Esophagus squamous epithelium (tissue), 5 donors: ENCODE measurements at places on chromosomes 6 and 20.

- no peak for DNase-seq
Observed at GRCh38 chr6:108945681-108946159, 97.5 kb downstream of the ARMC2 start.

GRCh38 chr20:14232650-14233049 lies 104.8 kb downstream of the FLRT3 start:
- no peak for DNase-seq

GRCh38 chr6:48568856-48569255 lies 457.9 kb upstream of the PTCHD4 start:
- no peak for DNase-seq

- no peak for DNase-seq
Observed at GRCh38 chr20:16206817-16207216, 366.4 kb downstream of the KIF16B start.

DNA sequence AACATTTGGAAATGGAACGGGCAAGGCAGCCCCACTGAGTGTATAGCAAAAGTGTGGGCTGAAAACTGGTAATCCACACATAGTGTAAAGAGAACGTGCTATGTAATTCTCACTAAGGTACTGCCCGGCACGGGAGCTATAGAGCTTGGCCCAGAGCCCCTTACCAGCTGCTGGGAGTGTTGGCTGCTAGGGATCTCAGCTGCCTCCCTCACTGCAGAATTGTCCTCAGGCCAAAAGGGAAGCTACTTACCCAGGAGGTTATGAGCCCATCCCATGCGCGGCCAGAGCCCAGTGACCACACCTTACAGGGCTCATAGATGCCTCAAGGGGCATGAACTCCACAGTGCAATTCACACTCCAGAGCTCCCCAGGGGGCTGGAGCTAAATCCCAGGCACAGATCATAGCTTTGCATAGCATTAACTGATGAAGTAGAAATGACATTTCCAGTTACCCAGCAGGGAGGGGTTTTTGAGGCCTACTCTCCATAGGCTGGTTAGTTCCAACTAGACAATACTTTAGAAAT lies 56.8 kb downstream of the LINC00237 start:
- no peak for DNase-seq

- DNase-seq: no peak
Observed at GRCh38 chr6:156877126-156877863, 100.1 kb downstream of the ARID1B start.

GRCh38 chr20:51412951-51413481 lies 129.5 kb downstream of the NFATC2 start:
- no peak for DNase-seq

DNA sequence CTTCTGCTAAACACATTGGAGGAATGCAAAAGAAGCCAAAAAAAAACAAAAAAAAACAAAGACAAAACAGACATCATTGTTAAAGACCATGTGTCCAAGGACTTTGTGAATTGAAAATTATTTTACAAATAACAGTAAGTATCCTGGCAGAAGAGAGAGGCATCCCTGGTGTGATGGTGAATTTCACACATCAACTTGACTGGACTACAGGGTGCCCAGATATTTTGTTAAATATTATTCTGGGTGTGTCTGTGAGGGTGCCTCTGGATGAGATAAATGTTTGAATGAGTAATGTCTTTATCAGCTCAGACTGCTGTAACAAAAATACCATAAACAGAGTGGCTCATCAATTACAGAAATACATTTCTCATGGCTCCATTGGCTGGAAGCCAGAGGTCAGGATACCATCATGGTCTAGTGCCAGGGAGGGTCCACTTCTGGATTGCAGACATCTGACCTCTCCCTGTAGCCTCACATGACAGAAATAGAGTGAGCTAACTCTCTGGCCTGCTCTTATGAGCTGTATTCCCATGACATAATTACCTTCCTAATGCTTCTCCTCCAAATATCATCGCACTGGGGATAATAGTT lies 12.2 kb upstream of the C6orf118 start:
- no peak for DNase-seq

GRCh38 chr20:57391439-57392301 lies 474 bp downstream of the RBM38 start:
- no peak for DNase-seq

DNA sequence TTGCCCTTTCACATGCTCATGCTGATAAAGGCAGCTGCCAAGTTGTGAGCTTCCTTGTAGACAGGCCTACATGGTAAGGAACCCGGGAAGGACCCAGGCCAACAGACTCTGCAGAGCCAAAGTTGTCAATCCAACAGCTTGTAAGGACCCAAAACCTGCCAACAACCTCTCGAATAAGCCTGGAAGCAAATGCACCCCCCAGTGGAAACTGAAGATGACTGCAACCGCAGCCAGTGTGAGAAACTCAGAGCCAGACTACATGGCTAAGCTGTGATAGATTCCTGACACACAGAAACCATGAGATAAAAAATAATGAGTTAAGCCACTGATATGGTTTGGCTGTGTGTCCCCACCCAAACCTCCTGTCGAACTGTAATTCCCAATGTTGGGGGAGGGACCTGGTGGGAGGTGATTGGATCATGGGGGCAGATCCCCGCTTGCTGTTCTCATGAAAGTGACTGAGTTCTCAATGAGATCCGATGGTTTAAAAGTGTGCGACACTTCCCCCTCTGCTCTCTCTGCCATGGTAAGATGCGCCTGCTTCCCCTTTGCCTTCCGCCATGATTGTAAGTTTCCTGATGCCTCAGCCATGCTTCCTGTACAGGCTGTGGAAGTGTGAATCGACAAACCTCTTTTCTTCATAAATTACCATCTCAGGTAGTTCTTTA lies 18.8 kb upstream of the CLPSL2 start:
- DNase-seq: no peak

- no peak for DNase-seq
Observed at GRCh38 chr20:61436667-61437279, 184.7 kb downstream of the CDH4 start.

GRCh38 chr20:44967207-44967807 lies 995 bp downstream of the STK4 start:
- DNase-seq: no peak

- DNase-seq: no peak
Observed at GRCh38 chr20:3297079-3297378, 58.0 kb upstream of the SLC4A11 start.

GRCh38 chr6:84749181-84749580 lies 15.2 kb downstream of the TBX18 start:
- no peak for DNase-seq

DNA sequence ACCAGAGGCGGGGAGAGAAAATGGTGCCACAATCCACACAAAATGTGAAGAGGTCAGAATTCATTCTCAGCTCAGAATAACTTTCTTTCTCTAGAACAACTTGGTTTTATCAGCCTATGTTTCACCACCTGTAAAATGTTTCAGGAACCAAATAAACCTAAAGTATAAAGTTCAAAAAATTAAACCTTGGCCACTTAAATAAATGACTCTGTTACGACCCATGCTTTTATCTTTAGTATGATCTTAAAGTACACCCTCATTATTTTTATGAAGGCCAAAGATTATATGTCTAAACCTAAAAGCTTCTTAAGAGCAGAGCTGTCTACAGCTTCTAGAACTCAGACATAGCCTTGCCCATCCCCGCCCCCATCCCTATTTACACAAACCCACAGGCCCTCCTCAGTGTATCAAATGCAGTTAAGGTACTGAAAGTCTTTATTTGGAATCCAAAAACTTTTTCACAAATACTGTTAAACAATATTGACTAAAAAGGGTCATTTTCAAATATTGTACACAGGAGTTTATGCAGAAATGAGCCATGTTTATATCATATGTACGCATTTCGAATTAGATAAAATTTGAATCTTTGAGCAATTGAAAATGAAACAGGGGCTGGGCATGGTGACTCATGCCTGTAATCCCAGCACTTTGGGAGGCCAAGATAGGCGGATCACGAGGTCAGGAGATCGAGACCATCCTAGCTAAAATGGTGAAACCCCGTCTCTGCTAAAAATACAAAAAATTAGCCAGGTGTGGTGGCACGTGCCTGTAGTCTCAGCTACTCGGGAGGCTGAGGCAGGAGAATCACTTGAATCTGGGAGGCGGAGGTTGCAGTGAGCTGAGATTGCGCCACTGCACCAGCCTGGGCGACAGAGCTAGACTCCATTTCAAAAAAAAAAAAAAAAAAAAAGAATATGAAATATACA lies 5.7 kb upstream of the NHSL1 start:
- DNase-seq: no peak

DNA sequence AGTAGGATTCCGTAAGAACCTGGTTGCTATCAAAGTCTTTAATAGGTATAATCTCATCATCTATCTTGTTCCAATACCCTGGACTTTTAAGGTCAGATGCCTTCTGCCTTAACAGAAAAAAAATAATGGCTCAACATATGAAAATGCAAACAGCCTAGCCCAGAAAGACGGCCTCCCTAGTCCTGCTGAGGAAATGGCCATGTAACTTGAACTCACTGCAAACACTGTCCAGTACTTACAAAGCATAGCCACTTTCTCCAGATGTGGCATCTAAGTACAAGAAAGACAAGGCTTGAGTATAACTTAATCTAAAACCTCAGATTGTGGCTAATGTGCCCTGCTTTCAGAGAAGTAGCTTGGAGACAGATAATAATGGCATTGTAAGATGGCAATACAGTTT lies 26.5 kb downstream of the FASTKD5 start:
- no peak for DNase-seq

DNA sequence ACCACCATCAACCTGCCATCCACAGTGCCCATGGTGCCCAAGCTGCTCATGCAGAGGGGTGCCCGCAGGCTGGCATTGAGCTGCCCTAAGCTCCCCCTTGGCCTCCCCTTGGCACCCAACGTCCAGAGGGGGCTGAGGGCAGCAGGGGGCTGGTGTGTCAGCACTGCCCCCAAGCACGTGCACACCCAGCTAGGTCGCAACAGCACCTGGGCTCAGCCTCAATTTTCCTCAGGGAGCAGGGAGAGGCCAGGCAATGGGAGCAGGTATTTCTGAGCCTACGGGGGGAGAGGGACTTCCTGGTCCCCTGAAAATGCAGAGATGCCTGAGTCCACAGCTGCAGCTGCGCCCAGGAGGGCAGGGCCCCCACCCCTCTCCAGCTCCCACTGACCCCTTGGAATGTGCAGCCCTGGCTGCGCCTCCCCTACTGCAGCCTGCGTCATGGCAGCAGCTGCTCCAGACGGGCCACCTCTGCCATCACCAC lies 204.2 kb downstream of the ANKRD60 start:
- DNase-seq: no peak

DNA sequence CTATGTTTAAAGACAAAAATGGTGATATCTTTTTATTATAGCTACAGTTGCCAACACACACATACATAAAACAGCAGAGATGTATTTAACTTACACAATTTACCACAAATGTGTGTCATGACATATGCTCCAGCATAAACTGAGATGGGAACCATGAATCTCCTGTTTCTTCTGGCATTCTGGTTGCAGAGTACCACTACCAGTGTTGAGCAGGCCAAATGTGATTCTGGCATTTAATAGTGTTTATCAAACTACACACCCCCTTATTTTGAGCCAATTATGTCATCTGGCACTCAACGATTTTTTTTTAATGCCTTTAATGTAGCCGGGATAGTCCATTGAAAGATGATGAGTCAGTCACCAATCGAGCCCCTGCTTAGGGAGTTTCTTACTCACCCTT lies 59.0 kb upstream of the TPD52L1 start:
- DNase-seq: no peak

DNA sequence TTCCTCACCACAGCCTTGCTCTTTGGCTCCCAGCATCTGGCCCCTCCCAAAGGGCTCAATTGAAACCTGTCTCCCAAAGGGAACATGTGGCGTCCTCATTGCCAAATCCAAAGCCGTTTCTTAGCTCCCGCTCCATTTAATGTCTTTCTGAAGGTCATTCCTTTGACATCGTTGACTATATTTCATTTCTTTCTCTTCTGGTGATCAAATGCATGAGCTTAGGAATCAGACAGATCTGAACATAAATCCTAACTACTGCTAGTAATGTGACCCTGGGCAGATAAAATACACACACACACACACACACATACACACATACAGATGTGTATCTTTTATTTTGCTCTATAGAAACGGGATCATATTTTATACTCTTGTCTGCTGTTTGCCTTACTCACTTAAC lies 964.7 kb upstream of the FLRT3 start:
- DNase-seq: no peak

GRCh38 chr6:167558246-167559177 lies 233.6 kb downstream of the TTLL2 start:
- no peak for DNase-seq

DNA sequence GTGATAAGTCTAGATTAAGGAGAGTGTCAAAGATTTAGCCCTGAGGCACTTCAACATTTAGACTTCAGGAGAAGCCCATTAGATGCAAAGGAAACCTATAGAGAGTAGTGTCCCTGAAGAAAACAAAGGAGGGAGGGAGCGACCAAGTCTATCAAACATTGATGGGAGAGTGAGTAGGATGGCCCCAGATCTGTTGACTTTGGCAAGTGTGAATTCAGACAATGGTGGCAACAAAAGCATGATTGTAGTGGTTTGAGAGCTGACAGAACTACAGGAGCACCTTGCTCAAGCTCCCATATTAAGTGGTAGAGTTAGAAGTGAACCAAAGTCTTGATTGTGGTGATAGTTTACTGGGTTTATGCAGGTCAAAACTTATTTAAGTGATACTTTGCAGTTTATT lies 979 bp upstream of the ABCF1 start:
- DNase-seq: no peak

DNA sequence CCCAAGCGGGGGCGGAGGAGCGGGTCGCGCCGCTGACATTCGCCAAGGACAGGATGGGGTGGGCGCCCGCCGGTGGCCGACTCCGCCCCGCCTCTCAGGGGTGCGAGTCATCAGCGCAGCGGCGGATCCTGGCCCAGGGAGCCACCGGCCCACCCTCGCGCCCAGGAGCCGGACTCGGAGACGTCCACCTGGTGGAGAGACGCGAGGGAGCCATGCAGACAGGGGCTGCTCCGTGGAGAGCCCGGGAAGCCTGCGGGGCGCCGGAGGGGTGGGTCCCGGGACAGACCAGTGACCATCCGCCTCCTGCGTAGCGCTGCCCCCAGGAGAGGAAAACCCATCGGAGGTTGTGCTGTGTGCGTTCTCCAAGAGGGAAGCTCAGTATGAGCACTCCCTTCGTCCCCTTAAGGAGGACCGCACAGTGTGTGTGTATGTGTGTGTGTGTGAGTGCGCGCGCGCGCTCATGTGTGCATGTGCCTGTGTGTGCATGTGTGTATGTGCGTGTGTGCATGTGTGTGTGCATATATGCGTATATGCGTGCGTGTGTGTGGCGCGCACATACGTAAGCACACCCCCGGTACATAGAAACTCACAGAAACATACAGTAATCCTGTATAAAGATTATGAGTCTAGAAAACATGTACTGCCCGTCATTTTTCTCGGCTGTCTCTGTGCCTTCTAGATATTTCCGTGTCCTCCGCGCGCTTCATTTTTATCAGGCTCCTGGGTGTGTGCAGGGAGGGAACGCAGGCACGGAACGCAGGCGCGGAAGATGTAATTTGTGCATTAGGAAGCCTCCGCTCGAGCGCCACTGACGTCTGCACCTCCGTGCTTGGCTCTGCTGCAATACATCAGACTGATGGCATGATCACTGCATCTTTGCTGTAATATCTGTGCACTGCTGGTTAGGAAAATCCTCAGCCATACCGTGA lies 158.9 kb downstream of the TBXT start:
- DNase-seq: no peak

DNA sequence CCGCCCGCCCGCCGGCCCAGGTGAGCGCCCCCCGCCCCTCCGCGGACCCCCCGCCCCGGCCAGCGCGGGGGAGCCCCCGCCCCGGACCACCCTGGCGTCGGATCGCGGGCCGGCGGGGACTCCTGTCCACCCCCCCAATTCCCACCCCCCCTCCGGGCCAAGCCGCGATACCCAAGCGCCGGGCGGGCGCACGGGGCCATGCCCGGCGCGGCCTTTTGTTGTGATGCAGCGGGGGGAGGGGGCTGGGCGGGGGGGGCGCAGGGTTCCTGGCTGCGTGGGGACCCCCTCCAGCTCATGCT lies 245 bp downstream of the SRC start:
- no peak for DNase-seq
